IPS DF 6.9 (cell line): ENCODE measurements at places on chromosomes 1 and 21.

DNA sequence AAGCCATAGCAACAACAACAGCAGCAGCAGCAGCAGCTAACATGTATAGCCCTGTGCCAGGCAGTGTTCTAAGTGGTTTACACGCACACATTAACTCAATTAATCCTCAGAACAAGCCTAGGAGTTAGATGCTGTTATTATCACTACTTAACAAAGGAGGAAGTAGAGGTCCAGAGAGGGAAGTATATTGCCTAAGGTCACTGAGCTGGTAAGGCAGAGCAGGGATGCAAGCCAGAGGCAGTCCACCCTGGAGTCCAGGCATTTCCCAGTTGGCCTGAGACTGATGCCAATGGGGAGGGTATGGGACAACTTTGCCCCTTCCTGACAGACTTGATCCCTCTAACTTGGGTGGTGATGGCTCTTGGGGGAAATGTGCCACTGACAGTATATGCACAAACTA, 6.8 kb downstream of the CDC14A start:
- DNase-seq: no peak

DNA sequence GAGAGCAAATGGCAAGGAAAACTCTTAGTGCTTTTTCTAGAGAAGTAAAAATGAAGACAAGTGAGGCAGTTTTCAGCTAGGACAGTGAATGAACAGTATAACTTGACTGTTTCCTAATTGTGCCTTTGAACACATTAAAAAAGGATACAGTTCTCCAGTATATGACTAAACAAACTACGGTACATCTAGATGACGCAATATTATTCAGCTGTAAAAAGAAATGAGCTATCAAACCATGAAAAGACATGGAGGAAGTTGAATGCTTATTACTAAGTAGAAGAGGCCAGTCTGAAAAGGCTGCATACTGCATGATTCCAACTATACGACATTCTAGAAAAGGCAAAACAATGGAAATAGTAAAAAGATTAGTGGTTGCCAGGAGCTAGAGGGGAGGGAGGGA, 206.3 kb downstream of the SIPA1L2 start:
- DNase-seq: no peak

GRCh38 chr1:20848162-20848561, 61.1 kb upstream of the HP1BP3 start:
- DNase-seq: no peak

DNA sequence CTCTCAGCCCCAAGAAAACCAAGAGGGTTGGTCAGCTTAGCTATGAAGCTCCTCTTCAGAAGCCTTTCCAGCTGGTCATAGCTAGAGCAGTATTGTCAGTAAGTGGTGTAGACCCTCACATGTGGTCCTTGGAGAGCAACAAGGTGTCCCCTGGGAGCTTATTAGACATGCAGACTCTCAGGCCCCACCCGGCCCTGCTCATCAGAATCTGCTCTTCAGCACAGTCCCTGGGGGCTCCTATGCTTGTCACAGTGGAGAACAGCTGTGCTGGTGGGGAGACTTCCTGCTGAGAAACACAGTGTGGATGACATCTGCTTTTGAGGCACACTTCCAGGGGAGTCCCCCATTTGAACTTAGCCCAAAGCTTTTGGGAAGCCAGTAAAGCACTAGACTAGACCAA, 21.9 kb upstream of the NEK2 start:
- no peak for DNase-seq

- DNase-seq: no peak
Measured at GRCh38 chr1:4528590-4528989, 125.8 kb upstream of the AJAP1 start.

DNA sequence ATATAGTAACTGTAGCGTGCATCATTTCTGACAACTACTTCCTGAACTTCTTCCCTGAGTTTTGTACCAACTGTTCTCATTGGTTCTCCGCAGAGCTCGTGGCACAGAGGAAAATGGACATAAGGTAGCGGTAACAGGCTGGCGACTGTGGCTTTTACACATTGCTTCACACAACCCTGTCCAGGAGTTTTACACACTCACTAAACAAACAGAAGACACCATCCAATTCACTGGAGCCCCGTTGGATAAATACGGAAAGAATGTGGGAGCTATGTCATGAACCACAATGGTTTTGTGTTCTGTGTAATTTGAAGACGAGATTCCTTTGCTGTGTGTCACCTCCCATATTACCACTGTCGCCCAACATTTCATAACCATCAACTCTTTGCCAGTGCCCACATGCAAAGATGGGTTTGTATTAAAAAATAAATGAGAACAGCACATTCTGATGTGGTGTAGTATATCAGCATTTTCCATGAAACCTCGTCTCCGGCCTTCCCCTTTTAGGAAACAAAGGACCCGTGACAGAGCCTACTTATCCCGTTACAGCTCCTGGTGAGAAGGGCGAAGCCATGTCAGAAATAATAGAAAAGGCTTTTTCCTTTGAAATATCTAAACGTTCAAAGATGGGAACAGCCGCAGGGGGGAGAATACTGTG, 47.4 kb upstream of the ENAH start:
- no peak for DNase-seq

GRCh38 chr21:46097336-46098293, at the start of gene COL6A2:
TSS of gene COL6A2 (plus strand) at chr21:46098112.
- no peak for DNase-seq

DNA sequence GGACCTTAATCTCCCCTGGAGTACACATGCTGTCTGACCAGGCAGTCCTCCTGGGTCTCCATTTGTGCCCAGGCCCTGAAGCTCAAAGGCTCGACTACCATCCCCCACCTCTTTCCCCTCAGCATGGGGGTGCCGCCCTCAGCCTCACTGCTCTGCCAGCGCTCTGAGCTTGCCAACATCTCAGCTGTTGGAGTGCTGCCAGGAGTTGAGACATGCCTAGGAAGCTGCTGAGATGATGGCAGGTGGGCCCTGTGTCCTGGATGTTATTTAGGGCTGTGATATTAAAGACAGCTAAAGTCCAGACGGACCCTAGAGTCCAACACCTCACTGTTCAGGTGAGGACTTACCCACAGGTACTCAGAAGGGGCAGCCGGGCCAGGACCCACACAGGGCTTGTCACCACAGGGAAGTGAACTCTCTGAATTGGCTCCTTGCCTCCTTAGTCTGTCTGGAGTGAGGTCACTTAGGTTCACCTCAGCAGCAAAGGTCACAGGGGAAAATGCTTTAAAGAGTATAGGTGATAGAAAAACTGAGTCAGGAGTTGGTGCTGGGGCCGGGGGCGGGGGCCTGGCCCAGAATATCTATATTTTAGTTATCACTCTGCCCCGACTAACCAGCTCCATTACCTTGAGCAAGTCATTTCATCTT, 19.7 kb upstream of the KCNC4 start:
- no peak for DNase-seq

- DNase-seq: no peak
Measured at GRCh38 chr1:106817575-106817974, 238.9 kb upstream of the PRMT6 start.

DNA sequence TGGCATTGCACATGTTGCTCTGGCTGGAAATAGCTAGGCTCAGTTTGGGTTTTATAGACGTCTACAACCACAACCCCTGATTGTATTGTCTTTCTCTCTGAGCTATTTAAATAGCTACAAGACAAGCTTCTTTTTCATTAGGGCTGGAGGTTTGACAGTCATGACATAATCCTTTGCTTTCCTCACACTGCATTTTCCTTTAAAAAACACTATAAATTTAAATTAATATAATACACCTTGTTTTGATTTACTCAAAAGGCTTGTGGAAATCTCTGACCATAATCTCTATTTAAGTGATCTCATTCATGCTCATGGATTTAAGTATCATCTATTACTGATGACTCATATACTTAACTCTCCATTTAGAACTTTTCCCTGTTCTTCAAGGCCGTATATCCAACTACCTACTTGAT, 50.4 kb upstream of the PTGFR start:
- no peak for DNase-seq

- DNase-seq: no peak
Measured at GRCh38 chr21:34936371-34936789, 112.7 kb downstream of the RUNX1 start.

GRCh38 chr1:218568962-218569550, 223.9 kb downstream of the TGFB2 start:
- DNase-seq: no peak

DNA sequence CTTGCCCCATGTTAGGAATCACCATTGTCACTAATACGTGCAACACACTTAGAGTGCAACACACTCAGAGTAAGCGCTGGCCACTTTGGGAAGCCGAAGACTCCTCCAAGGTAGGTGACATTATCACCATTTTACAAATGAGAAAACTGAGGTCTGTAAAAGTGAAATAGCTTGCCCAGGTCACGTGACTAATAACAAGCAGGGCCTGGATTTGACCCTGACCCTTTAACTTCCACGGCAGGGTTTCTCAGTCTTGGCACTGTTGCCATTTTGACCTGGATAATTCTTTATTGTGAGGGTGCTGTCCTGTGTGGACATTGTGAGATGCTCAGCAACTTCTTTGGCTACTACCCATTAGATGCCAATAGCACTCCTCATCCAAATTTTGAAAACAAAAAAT, 7.8 kb upstream of the GPR88 start:
- DNase-seq: no peak

GRCh38 chr1:45205011-45205909, 1.1 kb downstream of the ZSWIM5 start:
- DNase-seq: no peak

DNA sequence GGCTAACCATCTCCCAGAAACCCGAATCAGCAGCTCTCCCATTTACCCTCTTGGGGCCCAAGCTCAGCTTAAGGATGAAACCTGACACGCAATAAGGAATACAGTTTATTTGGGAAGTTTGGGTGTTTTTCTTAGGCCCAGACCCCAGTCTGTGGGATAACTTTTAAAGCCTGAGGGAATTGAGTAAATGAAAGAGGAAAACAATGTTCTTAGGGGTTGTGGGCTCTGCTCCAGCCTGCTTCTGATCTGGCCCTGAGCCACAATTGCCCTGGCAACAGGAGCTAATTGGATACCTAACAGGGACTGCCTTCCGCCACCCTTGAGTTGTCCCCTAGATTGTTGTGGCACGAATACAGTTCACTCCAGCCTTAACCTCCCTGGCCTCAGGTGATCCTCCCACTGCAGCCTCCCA, 20.1 kb downstream of the DYRK3 start:
- no peak for DNase-seq

DNA sequence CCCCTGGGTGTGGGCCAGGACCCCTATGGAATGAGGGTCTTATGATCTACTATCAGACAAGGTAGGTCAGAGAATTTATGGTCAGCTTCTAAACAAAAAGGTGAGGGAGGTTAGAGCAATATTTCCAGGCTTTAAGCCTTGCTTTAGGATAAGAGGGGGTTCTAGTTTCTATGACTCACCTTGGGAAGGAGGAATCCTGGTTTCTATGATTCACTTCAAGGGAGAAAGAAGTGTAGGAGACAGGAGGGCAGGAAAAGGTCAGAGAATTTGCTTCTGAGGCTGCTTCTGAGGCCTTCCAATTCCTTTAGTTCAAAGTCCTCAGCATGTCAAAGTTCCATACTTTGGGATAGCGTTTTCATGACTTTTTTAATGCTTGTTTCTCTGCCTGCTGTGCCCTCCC, 35.2 kb downstream of the RGL1 start:
- DNase-seq: no peak

- DNase-seq: no peak
Measured at GRCh38 chr1:192884241-192884640, 75.4 kb downstream of the RGS2 start.

DNA sequence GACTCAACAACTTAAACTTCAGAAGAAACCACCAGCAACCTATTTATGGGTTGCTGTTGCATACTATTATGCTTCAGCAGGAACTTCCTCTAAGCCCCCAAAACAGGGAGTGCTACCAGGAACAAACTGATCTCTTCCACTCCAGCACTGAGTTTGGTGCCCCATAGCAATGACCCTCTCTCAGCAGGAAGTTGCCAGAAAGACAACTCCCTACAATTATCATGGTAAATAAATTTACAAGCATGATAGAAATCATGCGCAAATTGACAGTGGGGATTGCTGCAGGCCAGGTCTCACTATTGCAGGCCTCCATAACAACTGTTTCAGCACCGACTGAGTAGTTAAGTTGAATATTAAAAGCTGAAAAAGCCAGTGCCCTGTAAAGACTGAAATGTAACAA, 180.6 kb downstream of the PLA2G4A start:
- peak; percentile 9 for DNase-seq

- DNase-seq: no peak
Measured at GRCh38 chr1:33727310-33727709, 136.6 kb upstream of the HMGB4 start.

- DNase-seq: no peak
Measured at GRCh38 chr1:201088901-201089525, 23.2 kb downstream of the CACNA1S start.

GRCh38 chr1:113756461-113756860, 2.8 kb downstream of the PHTF1 start:
- no peak for DNase-seq

DNA sequence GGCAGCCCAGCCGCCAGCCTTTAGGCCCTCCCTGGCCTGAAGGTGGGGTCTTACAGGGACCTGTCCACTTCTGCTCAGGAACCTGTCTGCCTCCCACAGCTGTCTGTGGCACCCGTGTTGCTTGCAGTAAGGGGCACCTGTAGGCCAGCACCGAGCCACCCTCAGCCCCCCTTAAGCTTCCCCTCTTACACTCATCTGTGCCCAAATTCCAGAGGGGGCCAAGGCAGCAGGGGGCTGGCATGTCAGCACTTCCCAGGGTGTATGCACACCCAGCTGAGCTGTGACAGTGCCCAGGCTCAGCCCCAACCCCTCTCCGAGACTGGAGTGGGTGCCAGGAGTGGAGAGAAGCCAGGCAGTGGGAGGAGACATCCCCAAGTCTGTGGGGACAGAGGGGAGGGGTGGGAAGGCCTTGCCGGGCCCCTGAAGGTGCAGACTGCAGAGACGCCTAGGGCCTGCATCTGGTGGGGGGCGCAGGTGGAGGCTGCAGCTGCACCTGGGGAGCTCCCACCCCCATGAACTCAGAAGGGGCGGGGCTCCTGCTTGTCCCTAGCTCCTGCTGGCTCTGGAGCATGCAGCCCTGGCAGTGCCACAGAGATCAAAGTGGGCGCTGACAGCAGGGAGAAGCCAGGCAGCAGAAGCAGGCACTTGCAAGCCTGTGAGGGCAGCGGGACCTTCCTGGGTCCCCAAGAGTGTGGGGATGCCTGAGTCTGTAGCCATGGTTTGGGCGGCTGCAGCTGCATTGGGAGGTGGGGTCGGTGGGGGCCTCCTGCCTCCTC, 5.4 kb upstream of the SLC2A7 start:
- no peak for DNase-seq

DNA sequence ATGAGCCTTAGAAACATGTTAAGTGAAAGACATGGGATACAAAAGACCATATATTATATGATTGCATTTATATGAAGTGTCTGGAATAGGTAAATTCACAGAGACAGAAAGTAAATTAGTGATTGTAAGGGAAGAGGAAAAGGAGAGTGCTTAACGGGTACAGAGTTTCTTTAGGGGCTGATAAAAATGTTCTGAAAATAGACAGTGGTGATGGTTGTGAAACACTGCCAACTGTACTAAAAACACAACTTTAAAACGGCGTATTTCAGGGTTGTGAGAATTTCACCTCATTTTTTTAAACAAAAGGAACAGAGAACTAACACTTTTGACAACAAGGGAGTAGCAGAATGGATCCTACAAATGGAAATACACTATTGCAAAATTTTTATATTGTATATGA, 13.4 kb downstream of the COP1 start:
- DNase-seq: no peak

GRCh38 chr1:19164274-19165015, 45.6 kb downstream of the UBR4 start:
- no peak for DNase-seq
